NCI-H2029 (cell line): ENCODE measurements at places on chromosomes 7 and 10.

DNA sequence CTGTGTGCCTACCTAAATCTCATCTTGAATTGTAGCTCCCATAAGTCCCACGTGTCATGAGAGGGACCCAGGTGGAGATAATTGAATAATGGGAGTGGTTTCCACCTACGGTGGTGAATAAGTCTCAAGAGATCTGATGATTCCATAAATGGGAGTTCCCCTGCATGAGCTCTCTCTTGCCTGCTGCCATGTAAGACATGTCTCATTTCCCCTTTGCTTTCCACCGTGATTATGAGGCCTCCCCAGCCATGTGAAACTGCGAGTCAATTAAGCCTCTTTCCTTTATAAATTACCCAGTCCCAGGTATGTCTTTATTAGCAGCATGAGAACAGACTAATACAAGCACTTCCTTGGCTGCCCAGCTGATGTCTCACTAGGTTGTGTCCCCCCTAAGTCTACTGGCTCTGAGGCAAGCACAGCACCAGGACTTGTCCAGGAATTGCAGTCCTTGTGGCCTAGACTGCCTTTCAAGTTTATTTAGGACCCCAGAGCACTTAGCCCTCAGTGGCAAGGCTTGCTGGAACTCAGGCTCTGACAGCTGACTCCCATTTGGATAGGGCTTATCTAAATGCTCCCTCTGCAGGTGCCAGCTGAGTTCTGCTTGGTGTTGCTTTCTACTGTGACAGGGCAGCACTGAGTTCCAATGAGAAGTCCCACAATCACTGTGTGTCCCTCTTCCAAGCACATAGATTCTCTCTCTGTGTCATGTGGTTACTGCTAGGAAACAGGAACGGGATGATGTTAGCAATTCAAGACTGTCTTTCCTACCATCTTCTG is 59.0 kb upstream of the TAS2R16 start:
- no peak for DNase-seq

- no peak for DNase-seq
These were observed 145.6 kb upstream of the NFE2L3 start for GRCh38 chr7:26006426-26006825.

GRCh38 chr7:63925626-63926460 is 72.8 kb upstream of the ZNF722 start:
- no peak for DNase-seq

DNA sequence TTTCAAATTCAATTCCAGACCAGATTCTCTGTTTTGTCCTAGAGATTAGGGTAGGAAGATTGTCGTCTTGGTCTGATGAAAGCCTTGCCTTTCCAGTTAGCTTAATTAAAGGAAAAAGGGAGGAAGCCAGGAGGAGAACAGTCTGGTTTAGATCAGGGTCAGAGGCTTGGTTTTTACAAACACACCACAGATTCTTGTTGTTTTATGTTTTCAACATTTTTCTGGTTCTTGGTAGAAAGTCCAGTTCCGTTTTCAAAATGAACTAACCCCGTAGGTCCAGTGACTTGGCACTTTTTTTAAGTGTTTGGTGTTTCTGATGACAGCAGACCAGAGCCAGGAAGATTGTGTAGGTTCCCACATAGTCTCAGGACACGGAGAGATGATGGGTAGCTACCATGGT is 167.1 kb upstream of the INHBA start:
- DNase-seq: no peak

GRCh38 chr7:116177009-116177408 is 33.3 kb upstream of the TES start:
- DNase-seq: no peak
